ENCODE measurements at places on chromosomes 1 and 21.

DNA sequence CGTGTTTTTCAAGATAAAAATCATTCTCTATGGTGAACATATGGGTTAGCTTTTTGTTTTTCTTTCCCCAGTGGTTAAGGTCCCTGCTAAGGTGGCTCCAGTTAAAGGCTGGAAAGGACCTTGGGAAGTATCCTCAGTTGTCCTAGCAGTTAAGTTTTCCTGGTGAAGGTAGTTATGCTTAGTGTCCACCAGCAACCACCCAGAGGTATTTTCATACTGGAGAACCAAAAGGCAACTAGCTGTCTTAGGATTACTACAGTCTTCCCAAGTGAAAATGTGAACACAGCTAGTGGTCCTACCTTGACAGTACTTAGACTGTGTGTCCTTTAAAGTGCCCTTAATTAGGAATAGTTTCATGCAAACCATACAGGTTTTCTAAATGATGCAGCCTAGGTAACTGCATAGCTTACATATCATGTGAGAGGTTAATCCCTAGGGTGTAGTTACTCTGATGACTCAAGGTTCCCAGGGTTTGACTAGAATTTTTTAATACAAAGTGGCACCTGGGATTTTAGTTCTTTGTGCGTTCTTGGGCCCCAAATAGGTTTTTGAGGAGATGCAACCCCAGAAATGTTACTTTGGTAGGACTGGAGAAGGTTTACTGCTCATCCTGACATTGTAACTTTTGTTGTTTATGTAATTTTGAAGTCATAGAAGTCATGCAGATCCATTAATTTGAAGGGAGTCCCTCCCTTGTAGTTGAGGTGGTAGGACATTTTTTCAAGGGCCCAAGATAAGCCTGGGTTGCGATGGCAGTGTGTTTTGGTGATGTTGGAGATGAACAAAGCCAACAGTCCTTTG lies 36.5 kb downstream of the YY1AP1 start:
- DNase-seq = no peak

DNA sequence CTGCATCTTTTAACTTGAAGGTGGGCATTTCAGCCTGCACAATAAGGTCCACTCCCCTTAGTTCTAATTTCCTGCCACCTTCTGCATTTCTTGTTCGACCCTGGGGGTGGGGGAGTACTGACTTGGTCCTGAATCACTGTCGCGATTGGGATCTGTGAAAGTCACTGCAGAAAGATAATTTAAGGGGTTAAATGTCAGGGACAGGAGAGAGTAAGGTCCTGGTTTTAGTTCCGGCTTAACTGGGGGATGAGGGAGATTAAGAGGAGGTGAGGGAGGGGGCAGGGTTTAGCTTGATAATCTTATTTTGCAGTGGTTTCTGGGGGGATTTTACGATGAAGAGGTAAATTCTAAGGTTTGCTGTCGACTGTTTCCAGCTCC lies 128.1 kb downstream of the MRPS6 start:
- no peak for DNase-seq

DNA sequence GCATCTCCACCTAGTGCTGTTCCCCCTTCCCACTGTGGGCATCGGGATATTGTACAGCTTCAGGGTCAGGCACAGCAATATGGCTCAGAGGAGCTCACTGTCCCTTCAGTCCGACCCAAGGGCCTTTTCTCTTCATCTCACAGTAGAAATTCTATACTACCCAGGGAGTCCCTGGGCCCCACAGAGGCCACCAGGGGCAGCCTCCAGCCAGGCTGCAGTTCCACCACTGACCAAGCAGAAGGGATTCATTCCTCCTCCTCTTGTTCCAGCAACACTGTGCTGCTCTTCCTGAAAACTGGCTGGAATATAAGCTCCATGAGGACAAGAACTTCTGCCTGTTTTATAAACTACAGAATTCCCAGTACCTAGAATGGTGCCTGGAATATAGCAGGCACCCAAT lies 70.5 kb downstream of the CD34 start:
- DNase-seq = no peak

DNA sequence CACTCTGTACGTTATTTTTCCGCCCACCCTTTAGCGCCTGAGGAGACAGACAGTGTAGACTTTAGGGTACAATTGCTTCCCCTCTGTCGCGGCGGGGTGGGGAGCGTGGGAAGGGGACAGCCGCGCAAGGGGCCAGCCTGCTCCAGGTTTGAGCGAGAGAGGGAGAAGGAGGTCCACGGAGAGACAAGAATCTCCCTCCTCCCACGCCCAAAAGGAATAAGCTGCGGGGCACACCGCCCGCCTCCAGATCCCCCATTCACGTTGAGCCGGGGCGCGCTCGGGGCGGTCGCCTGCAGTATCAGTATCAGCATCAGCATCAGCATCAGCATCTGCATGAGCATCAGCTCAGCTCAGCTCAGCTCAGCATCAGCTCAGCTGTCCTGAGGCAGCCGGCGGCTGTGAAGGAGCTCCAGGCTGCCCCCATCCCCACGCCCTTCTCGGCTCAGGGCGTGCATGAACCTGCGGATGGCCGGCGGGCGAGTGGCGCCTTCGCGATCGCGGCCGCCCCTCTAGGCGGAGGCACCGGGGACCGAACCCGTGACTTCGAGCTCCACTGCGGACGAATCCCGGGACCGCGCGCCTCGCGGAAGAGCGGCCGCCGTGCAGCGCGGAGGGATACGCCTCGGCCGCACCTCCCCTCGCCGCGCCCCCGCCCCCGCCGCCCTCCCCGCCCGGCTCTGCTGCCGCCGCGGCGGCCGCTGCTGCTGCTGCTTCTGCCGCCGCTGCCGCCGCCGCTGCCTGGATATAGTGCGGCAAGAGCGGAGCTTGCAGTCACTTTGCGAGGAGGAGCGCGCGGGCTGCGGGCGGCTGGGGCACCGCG lies at the start of gene NCAM2:
Gene NCAM2, plus strand, starts transcription at position 774 of the 820 bp plus-strand sequence.
- DNase-seq = peak; percentile 45

DNA sequence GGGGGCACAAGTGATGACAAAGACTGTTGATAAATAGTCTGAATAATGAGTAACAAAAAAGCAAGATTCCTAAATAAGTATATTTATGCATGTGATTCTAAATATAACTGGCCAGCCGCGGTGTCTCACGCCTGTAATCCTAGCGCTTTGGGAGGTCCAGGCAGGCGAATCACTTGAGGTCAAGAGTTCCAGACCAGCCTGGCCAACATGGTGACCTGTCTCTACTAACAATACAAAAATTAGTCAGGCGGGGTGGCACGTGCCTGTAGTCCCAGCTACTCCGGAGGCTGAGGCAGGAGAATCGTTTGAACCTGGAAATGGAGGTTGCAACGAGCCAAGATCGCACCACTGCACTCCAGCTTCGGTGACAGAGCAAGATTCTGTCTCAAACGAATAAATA lies 161.5 kb downstream of the TOMM20 start:
- no peak for DNase-seq

DNA sequence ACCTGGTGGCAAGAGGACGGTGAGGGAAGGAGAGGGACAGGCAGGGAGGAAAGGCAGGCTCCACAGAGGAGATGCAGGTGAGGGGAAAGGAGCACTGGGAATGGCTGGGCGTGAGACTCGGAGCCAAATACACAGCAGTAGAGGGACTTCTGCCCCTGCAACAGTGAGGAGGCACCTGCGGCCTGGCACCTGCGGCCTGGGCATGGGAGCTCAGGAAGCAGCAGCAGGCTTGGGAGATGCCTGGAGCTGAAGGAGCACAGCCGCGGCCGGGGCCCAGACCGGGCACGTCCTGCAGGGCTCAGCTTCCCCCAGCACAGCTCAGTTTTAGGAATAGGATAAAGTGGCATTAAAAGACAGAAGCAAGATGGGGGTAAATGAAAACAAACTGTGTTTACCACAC lies 20.9 kb upstream of the TSPEAR start:
- DNase-seq = no peak

DNA sequence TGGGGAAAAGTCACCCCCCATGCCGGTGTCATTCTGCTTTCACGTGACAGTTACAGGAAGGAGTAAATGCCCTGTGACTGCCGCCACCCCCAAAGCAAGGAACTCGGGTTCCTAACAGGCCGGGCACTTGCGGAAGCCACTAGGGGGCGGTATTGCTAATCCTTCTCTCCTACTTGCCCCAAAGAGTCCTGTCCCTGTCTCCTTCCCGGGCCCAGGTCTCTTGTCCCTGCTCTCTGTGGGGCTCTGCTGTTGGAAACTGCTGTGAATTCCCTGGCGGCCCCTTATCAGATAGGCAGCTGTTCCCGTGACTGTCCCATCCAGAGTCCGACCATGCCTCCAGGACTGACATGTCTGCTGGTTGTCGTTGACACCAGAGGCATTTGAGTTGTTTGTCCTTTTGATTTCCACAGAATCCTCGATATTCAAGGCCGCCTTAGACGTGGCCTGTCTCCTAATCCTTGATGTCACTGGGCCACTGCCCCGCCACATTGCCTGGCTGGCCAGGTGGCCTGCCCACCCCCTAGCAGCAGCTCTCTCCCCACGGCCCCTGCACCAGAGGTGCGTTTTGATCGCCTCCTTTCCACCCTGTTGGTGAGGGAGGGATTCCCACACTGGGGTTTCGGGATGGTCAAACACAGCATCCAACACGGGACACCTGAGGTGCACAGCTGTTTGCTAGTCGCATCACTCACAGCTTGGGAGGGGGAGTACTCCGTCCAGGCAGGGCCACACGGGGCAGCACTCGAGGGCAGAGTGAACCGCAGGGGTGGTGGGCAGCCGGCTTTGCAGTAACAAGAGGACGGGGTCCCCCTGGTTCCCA lies 37.3 kb downstream of the CHAF1B start:
- peak; percentile 8 for DNase-seq

DNA sequence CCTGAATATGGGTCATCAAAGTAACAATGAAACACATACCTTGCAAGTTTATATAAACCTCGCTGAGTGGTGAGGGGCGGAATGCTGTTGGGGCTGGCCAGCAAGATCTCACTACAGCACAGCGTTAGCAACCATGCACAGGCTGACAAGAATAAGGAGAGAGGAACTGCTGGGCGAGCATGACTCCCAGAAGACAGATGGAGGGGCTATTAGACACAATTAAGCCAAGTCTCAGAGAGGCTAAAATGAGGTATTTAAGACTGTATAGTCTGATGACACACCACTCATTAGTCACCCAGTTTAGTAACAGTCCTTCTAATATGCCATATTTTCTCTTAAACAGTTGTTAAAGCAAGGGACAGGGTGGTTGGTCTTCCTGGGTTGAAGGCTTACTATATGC lies 340.2 kb upstream of the NR5A2 start:
- no peak for DNase-seq

- DNase-seq = no peak
These were observed 25.2 kb upstream of the TRIM45 start for GRCh38 chr1:117146575-117147340.

- DNase-seq = no peak
These were observed 27.2 kb downstream of the MRPL37 start for GRCh38 chr1:54227091-54227602.

DNA sequence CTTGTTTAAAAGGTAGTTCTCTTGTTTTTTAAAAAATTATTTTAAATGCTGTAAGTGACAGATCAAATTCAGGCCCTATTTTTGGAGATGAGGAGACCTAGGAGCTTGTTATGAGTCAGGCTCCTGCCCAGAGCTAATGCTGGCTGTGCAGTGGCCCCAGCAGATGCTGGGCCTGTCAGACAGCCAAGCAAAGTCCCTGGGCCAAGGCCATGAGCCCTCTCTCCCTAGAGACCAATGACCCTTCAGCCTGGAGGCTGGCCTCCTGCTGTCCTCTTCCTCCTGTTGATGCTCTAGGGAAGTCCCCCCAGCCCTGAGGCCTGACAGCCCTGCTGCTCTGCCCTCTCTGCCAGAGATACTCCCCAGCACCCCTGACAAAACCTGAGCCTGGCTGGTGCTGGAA lies 128.1 kb upstream of the CTTNBP2NL start:
- no peak for DNase-seq

- DNase-seq = no peak
These were observed 8.2 kb upstream of the TARBP1 start for GRCh38 chr1:234486858-234487840.

DNA sequence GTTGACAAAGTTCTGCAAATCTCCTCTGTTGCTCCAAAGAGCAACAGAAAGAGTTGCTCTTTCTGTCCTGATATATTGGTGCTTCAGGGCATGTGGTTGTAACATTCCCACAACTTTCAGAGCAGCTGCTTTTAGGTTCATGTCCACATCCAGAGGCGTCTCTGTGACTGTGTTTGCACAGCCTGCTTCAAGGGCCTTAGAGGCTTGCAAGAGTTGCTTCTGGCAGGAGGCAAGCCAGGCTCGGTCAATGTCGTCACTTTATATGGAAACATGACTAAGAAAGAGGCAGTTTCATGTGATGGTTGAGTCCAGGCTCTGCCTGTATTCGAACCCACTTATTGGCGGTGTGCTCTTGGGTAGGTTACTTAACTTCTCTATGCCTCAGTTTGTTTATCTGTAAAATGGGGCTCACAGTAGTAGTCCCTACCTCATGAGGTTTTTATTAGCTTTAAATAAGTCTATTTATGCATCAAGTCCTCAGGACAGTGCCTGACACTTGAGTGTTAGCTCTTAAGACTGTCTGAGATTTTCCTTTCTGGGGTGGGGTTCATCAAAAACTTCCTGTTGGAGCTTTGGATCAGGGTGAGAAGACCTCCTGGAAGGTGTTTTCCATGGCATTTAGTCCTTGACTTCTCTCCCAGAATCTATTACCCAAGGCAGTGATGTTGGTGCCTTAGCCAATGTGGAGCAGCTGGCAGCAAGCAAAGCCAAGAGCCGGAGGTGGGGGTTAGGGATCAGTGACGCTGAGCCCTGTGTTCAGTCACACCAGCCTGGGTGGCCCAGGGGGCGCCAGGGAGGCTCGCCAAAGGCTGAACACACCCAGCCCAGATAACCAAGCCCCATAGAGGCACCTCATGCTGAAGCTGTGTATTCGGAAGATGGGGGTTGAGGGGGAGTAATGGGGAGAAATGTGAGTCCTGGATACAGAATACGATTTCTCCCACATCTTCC lies 18.9 kb downstream of the LHX4 start:
- no peak for DNase-seq

Measured in activated CD4-positive, alpha-beta T cell treated with anti-CD3 and anti-CD28 coated beads, Interleukin-2, amount 50 U/mL, for 1 hour (primary cell).